Memory B cell (primary cell): ENCODE measurements at places on chromosomes 5 and 9.

DNA sequence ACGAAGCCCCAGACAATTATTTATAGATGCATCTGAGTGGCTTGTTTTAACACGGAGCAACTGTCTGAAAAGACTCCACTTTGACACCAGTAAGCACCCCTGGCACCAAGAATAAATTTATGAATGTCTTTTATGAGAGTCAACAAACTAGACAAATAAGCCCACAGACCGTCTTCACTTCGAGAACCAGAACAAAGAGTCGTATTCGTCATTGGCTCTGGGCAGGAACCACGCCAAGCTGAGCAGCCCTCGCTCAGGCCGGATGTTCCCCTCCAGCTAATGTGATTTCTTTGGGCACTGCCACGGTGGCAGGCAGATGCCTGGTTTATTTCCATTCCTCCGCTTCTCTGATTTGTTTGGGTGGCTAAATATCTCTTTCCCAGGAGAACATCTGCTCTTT lies 91.9 kb upstream of the STC2 start:
- no peak for DNase-seq

GRCh38 chr5:149278451-149279210 lies 7.0 kb downstream of the AFAP1L1 start:
- DNase-seq: no peak

- no peak for DNase-seq
These were observed 967 bp downstream of the ANKRD31 start for GRCh38 chr5:75235711-75236110.

DNA sequence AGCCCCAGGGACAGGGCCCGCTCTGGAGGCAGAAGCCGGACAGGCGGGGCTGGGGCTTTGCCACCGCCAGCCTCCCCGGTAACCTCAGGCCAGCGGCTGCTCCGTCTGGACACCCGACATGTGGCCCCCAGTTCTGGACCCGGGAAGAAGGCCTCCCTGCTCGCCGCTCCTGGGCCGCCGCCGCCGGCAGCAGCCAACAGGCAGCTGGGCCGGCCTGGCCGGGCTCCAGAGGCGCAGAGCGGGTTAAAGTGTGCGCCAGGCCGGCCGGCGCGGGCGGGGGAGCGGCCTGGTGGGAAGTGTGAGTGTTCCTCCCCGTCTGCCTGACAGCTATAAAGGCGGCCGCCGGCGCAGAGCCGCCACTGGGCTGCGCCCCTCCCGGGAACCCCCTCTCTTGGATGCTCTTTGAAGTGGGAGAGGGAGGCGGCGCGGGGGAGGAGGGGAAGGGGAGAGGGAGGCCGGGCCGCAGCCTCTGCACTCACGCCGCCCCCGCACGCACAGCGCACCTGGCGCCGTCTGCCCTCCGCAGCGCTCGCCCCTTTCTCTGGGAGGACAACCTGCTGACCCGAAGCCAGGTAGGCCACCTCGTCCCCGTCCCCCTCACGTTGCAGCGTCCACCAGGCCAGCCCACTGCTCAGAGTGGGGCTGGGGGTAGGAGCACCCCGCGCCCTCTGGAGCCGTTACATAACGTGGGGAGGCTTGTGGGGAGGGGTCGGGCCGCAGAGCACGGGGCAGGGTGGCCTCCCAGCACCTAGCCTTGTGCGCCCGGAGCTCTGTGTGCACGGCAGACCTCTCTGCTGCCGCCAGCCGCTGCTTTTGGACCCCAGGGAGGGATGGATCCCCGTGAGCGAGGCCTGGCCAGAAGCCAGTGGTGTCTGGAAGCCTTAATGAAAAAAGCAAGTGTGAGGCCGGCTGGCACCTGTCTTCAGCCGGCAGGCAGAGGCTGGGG lies at the start of gene ADAMTSL2:
TSS of gene ADAMTSL2 (plus strand) at position 359 of the 946 bp plus-strand sequence. CDS start 2,009 bp downstream, outside the sequence.
- DNase-seq: no peak

DNA sequence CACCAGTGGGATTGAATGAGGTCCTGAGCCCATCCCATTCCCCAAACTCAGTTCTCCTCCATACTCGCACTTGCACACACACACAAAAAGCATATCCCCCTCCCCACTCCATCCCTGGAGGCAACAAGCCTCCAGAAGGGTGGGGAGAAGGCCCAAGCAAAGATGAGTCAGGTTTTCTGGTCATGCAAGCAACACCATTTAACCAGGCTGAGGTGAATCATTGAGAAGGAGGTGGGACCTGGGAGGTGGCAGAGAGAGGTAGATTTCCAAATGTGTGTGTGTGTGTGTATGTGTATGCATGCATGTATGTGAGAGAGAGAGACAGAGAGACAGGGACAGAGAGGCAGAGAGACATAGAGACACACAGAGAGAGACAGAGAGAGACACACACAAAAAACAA lies 185.2 kb upstream of the TRIM32 start:
- no peak for DNase-seq

DNA sequence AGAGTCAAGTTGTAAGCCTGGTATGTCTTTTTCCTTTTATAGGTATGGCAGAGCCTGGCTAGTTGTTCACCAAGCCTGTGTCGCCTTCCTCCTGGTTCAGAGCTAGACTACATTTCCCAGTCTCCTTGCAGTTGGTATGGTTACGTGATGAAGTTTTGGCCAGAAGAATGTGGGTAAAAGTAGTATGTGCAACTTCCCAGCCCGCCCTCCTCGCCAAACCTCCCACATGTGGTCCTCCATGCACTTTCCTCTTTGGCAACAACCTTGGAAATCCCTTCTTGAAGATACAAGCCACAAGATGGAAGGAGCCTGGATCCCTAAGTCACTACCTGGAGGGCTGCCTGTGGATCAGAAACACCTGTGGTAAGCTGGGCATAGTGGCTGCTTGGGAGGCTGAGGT lies 36.0 kb upstream of the MSH3 start:
- no peak for DNase-seq

GRCh38 chr5:3194684-3195083 lies 400.9 kb upstream of the IRX1 start:
- DNase-seq: no peak

DNA sequence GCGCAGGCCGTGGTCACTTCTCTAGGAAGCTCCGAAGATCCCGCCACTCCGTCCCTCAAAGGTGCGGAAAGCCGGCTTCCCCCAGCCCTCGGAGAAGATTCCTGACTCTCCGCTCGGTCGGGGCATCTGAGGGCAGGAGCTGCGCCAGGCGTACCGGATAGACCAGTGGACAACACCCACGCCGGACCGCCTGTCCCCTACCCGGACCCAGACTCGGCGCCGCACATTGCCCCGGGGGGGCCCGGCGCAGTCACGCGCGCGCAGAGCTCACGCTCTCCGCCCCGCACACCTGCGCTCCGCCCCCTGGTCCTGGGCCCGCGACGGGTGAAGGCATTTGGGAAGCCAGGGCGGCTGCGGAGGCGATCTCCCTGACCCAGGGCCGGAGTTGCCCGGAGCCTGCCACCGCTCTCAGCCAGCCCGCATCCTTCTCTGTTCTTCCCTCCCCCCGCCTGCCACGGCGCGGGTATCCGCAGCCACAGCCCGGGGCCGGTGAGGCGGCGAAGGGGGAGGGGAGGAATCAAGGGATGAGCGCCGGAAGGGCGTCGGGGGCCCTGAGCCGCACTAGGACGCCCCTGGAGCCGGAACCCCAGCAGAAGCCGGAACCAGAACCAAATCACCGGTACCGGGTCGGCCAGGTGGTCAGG lies 448 bp downstream of the RELL2 start:
- DNase-seq: no peak

DNA sequence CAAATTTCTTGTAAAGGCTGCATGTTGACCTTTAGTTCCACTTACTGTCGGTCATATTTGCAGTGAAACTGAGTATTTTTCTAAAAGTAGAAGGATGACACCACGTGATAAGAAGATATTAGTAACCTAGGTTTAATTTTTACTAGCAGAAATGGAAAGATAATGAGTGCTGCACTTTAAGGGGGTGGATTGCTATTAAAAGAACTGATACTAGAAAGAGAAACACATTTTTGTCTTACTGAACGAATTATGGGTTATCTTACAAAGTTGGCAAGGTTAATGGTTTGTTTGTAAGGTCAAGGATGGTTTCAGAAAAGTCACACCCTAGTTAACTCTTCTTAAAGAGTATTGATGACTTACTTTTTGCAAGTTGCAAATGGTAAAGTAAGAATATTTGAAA lies 2.4 kb downstream of the MACIR start:
- DNase-seq: no peak

DNA sequence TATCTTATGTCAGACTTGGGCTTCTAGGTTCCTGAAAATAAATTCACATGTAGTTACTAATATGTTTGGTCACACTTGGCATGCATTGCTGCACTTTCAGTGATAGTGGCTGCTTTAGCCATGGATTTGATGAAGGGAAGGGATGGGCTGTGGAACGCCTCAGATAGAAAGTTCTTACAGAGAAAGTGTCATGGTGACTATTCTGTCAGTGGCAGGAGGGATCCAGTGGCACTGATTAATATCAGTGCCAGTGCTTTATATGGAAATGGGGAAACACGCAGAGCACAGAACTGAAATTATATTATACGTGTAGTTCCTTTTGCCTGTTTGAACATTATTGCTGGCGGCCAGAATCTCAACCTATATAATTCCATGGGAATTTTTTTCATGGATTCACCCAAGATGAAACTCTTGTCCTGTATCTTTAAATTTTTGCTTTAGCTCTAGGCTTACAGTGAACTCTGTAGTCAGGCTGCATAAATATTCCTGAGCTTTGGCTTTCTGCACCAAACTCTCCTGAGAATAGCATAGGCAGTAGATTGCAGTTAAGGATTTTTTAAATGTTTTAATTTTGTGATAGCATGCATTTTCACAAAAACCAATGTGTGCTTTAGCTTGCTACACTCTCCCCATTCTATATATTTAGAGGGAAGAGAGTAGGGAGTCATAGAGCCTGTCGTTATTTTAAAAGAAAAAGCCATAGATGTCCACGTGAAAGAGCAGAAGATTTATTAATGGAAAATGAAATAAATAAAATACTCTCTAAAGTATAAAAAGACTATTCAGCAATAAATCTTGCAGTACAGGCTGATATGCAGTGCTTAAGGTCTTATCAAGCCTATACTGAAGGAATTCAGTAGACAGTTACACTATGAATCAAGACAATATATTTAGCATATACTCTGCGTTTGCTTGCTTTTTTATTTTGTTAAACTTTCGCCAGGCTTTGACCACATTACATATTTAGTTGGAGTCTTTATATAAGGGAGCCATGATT lies 98.7 kb downstream of the EDIL3 start:
- DNase-seq: no peak

DNA sequence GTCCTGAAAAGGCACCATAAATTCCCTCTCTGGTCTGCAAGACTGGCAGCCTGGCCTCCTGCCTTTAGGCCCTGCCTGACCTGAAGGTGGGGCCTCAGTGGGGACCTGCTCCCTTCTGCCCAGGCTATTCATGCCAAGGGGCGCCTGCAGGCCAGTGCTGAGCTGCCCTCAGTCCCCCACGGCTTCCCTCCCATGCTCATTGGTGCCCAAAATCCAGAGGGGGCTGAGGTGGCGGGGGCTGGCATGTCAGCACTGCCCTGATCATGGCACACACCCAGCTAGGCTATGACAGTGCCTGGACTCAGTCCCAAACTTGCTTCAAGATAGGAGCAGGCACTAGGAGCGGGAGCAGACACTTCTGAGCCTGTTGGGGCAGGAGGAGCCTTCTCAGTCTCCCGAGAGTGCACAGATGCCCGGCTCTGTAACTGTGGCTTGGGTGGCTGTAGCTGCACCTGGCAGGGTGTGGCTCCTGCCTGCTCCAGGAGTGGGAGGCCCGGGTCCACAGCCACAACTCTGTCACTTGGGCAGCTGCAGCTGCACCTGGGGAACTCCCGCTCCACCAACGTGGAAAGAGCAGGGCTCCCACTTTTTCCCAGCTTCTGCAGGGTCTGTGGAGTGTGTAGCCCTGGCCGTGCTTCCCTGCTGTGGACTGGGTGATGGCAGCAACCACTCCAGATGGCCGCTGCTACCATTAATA lies 49.0 kb downstream of the NDUFAF2 start:
- no peak for DNase-seq
